Stimulated activated CD4-positive, alpha-beta T cell treated with anti-CD3 and anti-CD28 coated beads, TNF-alpha, amount 100 ng/mL, for 48 hours (primary cell): ENCODE measurements at places on chromosomes 6 and 20.
A peak's percentile ranks its signal among the peaks of the same experiment; 100 is the strongest.

DNA sequence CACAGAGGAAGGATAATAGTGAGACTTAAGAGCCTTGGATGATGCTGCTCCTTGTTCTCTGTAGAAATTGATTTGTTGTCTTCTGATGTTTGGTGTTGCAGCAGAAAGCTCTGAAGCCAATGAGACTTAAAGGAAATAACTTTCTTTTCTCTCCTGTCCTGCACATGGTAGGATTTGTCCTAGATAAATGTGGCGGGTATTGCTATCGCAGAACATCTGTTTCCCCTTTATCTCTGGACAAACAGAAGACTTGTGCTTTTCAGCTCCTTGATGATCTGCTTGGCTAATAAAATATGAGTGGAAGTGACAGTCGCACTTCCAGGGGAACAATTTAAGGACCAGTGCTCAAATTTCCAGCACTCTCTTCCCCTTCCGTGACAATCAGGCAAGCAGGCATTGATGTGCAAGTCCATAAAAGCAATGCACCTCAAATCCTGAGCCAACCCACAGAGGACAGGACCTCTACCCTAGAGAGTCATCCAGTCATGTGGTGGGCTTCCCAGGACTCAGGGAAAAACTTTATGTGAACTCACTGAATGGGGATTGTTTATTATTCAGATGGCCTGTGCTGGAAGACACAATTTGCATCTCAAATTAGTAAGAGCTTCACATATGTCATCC, 9.9 kb upstream of the NCR2 start:
- DNase-seq: no peak

- DNase-seq: no peak
Observed at GRCh38 chr6:79841577-79842375, 105.6 kb downstream of the ELOVL4 start.

DNA sequence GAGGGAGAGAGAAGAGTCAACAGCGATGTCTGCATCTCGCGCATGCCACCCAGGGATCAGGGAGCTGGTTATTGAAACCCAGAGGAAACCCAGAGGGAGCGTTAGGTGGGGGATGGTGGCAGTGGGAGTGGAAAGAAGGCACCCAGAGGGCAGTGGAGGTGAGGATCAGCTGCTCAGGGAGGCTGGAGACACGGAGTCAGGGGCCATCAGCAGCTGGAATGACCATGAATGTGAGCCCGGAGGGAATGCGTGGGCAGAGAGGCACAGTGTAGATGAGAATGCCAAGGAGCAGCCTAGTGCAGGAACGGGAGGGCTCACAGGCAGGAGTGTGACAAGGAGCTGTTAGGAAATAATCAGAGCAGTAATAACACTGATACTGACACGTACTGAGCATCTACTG, 36.2 kb downstream of the RSPO4 start:
- DNase-seq: no peak

- DNase-seq: no peak
Observed at GRCh38 chr6:166862287-166862977, 93.9 kb downstream of the RNASET2 start.

DNA sequence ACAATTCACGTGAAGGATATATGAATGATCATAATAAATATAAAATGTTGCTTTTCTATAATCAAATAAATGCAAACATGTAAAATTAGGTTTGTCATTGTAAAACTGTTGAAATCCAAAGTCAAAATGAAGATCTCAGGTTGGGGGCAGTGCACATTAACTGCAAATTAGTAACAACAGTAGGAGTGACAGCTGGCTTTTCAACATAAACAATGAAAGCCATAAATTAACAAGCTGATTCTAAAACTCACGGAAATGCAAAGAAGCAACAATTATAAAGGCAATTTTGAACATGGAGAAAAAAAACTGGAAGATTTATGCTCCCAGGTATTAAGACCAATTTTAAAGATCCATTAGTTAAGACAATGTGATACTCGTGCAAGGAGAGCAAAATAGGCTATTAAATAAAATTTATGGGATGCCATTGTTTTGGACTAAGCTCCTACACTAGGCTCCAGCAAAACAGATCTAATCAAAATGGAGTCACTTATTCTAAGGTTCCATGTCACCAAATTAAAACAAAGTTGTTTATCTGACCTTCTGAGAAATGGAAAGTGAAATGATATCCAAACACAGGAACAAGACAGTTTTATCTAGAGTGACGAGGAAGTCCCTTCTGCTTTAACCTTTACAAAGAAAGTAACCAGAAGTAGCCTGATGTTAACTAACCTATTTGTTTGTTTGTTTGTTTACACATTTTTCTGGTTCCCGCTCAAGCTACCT, 770.8 kb downstream of the EPHA7 start:
- DNase-seq: no peak

- no peak for DNase-seq
Observed at GRCh38 chr6:111894272-111894671, 21.0 kb upstream of the FYN start.

- no peak for DNase-seq
Observed at GRCh38 chr20:51338692-51339440, 203.7 kb downstream of the NFATC2 start.

GRCh38 chr6:38241200-38241871, 398.4 kb downstream of the BTBD9 start:
- DNase-seq: no peak

GRCh38 chr20:48538058-48538825, 289.6 kb downstream of the PREX1 start:
- no peak for DNase-seq

- no peak for DNase-seq
Observed at GRCh38 chr20:61875221-61875885, 190.3 kb downstream of the TAF4 start.

DNA sequence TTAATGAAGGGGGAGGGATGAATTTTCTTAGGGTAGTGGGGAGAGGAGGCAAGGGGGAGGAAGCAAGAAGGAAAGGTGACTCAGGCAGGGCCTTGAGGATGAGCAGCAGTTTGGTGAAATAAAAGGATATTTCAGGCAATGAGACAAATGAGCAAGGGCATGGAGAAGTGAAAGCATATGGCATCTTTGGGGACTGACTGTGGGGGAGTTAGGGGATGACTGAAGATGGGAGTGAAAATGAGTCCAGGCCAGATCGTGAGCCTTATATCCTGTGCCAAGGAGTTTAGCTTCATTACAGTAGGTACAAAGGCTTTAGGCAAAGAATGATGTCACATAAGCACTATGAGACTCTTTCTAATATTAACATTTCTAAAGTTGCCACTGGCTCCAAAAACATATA, 51.9 kb downstream of the ILRUN start:
- DNase-seq: no peak

DNA sequence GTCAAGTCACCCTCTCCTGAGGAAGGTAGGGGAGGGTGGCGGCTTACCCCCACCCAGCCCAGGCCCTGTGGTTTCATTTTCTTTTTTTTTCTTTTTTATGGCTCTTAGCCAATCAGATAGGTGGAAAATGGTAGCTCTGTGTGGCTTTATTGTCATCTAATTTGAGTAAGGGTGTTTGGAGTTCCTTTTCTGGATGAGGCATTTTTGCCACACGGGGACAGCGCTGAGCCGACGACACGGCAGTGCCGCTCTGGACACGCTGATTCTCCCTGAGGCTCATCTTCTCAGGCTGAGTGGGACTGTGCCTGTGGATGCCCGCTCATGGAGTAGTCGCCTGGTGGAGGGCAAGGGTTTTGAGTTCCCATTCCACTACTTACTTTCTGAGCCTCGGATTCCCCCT, 37.6 kb upstream of the ANGPT4 start:
- no peak for DNase-seq

DNA sequence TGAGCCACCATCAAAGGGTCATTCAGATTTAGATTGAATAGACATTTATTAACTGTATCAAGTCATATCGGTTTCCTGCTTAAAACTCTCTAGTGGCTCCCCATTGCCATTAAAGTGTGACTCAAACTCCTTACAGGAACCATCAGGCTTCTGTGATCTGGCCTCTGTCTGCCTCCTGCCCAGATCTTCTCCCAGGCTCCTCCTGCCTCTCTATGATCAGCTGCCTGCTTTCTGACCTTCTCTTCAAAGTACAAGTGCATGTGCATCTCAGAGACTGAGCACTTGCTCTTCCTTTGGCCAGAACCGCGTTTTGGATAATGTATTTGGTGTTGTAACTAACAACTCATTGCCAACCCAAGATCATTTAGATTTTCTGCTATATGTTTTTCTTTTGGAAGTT, 52.7 kb downstream of the IL20RA start:
- DNase-seq: no peak

- no peak for DNase-seq
Observed at GRCh38 chr20:2805689-2806350, 5.4 kb upstream of the CPXM1 start.

GRCh38 chr20:37201827-37202162, 22.4 kb upstream of the MROH8 start:
- no peak for DNase-seq

- no peak for DNase-seq
Observed at GRCh38 chr20:2578475-2579192, 42.3 kb downstream of the TMC2 start.

GRCh38 chr20:53045941-53046340, 73.8 kb downstream of the TSHZ2 start:
- no peak for DNase-seq

GRCh38 chr6:130143709-130144108, 79.0 kb downstream of the SAMD3 start:
- DNase-seq: no peak

- peak; percentile 12 for DNase-seq
Observed at GRCh38 chr6:167968091-167968490, 29.4 kb upstream of the KIF25 start.

DNA sequence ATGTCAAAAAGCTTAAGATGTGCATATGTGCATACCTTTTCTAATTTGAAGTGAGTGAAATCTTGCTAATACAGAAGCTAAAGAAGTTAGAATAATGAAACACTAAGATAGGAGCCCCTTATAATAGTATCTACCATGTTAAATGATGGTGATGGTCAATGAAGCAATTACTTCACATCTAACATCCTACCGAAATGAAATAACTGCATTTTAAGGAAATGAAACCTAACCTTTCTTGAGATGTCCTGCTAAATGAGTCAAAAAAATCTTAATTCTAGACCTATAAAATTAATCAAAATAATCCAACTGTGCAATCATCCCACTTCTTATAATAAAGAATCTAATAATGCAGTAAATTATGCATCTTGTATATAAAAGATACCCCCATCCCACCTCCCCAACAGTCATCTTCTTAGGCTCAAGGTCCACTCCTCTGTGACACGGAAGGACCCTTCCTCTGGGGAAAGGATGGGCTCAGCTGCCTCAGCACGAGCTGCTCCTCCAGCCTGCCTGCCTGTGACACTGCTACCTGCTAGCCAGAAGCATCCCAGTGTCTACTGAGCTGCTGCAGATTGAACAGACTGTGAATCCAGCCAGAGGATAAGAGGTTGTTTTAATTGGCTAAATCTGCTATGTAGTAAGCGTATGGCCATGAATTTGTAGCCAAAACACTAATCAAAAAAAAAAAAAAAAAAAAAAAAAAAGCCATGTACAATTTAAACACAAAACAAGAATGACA, 129.6 kb upstream of the BEND3 start:
- DNase-seq: no peak

- no peak for DNase-seq
Observed at GRCh38 chr6:45445749-45446549, 68.2 kb upstream of the SUPT3H start.

GRCh38 chr6:14722704-14723103, 523.2 kb upstream of the JARID2 start:
- DNase-seq: no peak

GRCh38 chr6:143037470-143037869, 23.2 kb upstream of the AIG1 start:
- DNase-seq: no peak

DNA sequence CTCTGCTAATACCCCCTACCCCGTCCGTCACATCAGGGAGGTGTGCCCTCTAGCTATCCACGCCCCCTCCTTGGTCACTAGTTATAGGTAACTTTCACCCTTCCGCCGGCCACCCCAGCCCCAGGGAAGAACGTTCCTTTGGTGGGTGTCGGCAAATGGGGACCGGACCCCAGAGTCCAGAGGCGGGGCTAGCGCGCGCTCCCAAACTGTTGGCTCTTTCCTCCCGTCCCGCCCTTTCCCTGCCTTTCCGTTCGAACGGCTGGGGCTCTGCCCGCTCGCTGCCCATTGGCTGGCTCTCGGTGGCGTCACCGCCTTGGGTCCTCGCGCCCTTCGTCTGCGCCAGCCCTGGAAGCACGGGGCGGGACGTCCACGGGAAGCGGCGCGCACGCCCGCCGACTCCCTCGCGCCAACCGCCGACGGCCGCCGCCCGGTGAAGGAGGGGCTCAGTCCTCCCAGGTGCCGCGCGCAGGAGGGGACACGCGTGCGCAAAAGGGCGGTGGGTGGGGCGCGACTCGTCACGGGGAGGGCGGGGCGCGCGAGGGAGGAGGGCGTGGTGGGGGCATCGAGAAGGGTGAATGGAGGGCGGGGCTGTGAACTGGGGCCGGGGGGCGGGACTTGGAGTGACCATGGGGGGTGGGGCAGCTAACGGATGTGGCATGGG, 634 bp upstream of the PHF1 start:
- peak; percentile 100 for DNase-seq

DNA sequence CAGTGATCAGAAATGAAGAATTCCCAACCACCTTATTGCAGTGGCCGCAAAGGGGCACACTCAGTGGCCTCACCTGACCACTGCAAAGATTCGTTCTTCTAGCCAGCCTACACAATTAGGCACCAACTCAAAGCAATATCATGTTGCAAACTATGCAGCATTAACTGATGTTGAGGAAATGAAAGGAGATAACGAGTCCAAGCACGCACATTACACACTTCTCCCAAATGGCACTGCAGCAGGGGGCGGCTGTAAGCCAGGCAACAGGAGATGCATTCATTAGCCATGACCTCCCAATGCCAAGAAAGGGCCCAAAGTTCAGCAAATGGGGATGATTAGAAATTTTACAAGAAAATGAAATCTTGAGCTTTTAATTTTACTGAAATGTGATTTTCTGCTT, 39.3 kb downstream of the ATXN1 start:
- DNase-seq: no peak
